Common myeloid progenitor, CD34-positive (primary cell): ENCODE measurements at places on chromosomes 3 and 15.

DNA sequence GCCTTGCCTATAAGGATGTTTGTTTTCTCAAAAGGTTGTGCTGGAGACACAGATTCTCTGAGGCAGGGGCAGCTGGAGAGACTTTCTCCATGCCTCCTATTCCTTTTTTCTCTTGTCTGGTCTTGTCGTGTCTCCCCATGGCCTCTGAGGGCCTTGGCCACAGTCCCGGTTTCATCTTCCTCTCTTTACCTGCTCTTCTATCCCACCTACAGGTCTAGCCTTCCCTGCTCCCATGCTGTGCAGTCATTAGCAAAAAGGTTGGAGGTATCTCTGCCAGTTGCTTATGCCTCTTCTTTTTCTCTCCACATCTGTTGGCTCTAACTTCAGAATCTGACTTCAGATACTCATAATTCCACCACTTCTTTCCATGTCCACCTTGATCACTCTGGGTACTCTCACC, 191.1 kb downstream of the IL20RB start:
- no peak for DNase-seq

DNA sequence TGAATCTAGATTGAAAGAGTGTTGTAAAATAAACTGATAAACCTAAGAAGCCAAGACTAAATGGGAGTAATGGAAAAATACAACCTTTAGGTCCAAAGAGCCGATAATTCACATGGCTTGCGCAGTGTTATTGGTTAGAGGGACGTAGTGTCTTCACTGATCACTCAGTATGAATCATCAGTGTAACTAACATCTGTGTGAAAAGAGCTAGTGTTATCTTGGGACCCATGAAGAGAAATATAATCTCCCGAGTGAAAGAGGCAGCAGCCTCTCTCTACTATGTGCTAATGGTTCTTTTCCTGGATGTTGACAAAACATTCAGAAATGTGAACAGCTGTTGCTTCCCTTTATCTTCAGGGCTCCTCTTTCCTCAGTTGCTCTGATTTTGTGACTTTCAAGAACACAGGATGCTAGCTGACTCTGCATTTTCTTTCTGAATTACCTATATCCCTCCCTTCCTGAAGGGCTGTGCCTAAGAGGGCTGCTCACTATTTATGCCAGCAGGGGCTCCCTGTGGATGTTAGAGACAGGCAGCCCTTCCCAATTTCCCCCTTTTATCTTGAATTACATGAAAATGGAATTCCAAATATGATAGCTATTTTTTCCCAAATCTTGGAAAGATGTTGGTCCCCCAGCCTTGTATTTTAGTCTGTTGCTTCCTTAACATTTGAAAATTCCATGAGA, 128.8 kb downstream of the GRM7 start:
- DNase-seq, result no peak

- no peak for DNase-seq
These were observed 109.0 kb upstream of the CTDSPL start for GRCh38 chr3:37752649-37753025.

- DNase-seq, result peak; percentile 78
These were observed 757 bp downstream of the VWA5B2 start for GRCh38 chr3:184230081-184230602.

DNA sequence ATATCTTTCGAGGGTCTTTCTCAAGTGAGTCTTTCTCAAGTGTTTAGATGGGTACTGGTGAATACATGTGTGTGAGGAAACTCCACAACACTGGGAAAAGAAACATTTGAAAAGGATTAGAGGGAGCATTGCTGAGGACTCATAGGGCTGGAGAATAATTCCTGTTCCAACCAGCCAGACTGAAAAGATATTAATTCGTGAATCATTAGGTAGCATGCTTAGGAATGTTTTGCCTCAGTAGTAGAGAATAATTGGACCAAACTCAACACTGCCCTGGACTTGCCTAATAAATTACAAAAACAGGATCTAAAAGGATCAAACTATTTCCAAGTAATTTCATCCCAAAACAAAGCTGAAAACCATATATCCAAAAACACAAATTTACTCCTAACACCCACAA, 17.3 kb downstream of the PP2D1 start:
- no peak for DNase-seq
